ENCODE measurements at places on chromosomes 13 and 19. TPM values are rescaled to one million over a fixed set of nuclear protein-coding genes. Genes with fewer than 3 reads are reported as not detected.
A peak's percentile ranks its signal among the peaks of the same experiment; 100 is the strongest.

GRCh38 chr19:5097331-5097930 is 128.5 kb downstream of the KDM4B start:
- DNase-seq, result no peak

- peak; percentile 71 for DNase-seq
Observed at GRCh38 chr19:49790866-49791265, 22.2 kb downstream of the FUZ start.

SYT5 gene
- total RNA-seq, result not detected

DNA sequence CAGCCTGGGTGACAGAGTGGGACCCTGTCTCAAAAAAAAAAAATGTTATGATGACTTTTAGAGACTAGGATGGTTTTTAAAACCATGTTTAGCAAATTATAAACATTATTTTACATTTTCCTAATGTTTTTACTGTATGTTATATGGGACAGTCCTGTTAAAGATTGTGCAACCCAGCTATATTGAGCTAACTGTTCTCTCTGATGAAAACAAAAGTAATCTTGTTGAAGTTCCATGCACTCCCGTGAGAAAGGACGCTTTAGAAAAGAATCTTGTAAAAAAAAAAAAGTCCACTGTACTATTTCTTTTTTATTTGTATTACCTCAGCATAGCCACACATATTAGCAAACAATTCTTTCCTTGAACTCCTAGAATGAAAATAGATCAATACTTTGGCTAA is 451.2 kb downstream of the DCT start:
- DNase-seq, result no peak

Measured in GM23248 (cell line).